Subcutaneous adipose tissue (tissue), 4 donors: ENCODE measurements at places on chromosomes 3 and 15. TPM values are rescaled to one million over a fixed set of nuclear protein-coding genes. Genes with fewer than 3 reads are reported as not detected.

DLL4 gene
- total RNA-seq, result 12.6 TPM

TMC3 gene
- total RNA-seq, result not detected

COL7A1 gene
- 0.16 TPM for total RNA-seq

KBTBD12 gene
- not detected for total RNA-seq

SERINC4 gene
- total RNA-seq, result not detected

VPS8 gene
- 65.6 TPM for total RNA-seq

PLA2G4D gene
- not detected for total RNA-seq

WNT7A gene
- not detected for total RNA-seq

SPSB4 gene
- total RNA-seq, result 0.33 TPM

DAZL gene
- not detected for total RNA-seq

CADPS gene
- 1.9 TPM for total RNA-seq

UROC1 gene
- total RNA-seq, result not detected

THRB gene
- total RNA-seq, result 35.0 TPM

C15orf61 gene
- 10.7 TPM for total RNA-seq

CCR4 gene
- 2.3 TPM for total RNA-seq

ARPP21 gene
- not detected for total RNA-seq

CASR gene
- not detected for total RNA-seq

SLC51B gene
- not detected for total RNA-seq

GCSAM gene
- total RNA-seq, result not detected

TF gene
- 119 TPM for total RNA-seq

SPCS1 gene
- 108 TPM for total RNA-seq

TGFBR2 gene
- 237 TPM for total RNA-seq

CCR9 gene
- total RNA-seq, result not detected

GCHFR gene
- 102 TPM for total RNA-seq

SPTSSB gene
- 0.51 TPM for total RNA-seq

SCN11A gene
- total RNA-seq, result 1.9 TPM

EFCAB12 gene
- total RNA-seq, result 1.0 TPM

ZNF860 gene
- total RNA-seq, result 0.34 TPM

ADAMTSL3 gene
- 1.5 TPM for total RNA-seq

ZNF662 gene
- 9.5 TPM for total RNA-seq

PIK3CA gene
- 45.2 TPM for total RNA-seq

TMEM207 gene
- not detected for total RNA-seq

DLEC1 gene
- 1.1 TPM for total RNA-seq

DCLK3 gene
- not detected for total RNA-seq

TNFAIP8L3 gene
- total RNA-seq, result 8.0 TPM

IQCF5 gene
- total RNA-seq, result not detected

BFSP2 gene
- total RNA-seq, result not detected

PLOD2 gene
- total RNA-seq, result 86.7 TPM

PLA2G4B gene
- 2.0 TPM for total RNA-seq

ALG1L2 gene
- not detected for total RNA-seq

VEPH1 gene
- 11.9 TPM for total RNA-seq

CP gene
- total RNA-seq, result 1.1 TPM

TMOD3 gene
- total RNA-seq, result 37.3 TPM

MOBP gene
- not detected for total RNA-seq

C3orf49 gene
- total RNA-seq, result not detected

PRKAR2A gene
- 37.5 TPM for total RNA-seq
